ENCODE measurements at places on chromosomes 3 and 15. TPM values are rescaled to one million over a fixed set of nuclear protein-coding genes. Genes with fewer than 3 reads are reported as not detected.

GRCh38 chr15:101003081-101003480 lies 83.9 kb downstream of the LRRK1 start:
- no peak for DNase-seq

DNA sequence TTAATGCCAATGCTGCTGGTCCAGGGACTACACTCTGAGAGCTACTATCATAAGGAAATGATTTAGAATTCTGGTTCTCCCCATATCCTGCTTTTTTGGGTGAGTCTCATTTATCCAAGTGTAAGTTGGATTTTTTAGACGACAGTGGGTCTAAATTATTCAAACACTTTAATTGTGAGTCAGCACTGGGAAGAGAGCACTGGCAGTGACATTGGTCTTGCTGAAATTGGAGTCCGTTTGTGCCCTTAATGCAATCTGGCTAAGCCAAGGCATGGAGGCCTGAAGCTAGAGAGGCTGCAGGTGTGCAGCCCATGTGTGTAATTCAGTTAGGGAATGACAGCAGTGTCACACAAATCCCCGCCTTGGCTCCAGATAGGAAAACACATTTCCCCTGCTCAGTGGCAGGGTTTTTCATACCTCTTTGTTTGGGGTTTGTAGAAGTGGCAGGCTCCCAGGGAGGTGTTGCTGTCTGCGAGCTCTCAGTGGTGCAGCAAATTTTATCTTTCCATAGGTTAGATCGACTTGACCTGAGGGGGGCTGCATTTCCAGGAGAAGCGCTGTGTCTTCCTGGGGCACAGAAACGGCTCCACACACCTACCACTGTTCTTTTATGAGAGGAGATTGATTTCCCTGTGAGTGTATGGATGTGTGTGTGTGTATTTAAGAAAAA lies 197.7 kb downstream of the CD47 start:
- DNase-seq, result no peak

DNA sequence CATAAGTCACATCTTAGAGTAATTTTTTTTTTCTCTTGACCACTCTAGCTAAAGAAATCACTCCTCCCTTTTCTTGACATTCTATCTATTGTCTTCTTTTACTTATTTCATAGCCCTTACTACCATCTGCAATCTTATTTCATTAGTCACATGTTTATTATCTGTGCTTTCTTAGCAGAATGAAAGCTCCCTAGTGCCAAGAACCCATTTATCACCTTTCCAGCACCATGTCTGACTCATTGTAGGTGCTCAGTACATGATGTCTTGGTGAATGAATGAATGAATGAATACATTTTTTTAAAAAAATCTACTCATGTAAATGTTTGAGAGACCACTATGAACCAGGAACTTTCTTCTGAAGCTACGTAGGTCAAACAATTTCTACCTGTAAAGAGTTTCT lies 157.2 kb downstream of the CADPS start:
- DNase-seq, result no peak

- DNase-seq, result no peak
Measured at GRCh38 chr15:66848116-66848515, 146.1 kb downstream of the SMAD6 start.

DNA sequence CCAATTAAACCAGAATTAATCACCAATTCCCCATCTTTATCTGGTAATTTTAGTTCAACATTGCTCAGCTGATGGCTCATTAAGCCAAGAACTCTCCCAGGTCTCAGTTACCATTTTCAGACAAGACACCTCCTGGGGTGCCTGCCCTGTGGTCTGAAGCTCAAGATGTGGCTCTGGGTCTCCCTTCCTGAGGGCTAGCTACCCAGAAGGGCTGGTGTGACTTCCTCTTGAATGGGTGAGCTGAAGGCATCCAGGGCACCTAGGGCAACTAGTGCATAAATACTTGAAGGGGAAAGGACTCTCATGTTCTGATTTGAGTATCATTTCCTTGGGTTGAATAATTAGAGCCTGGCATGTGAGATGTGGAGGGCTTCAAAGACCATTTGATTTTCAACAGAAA lies 6.7 kb upstream of the TM4SF1 start:
- no peak for DNase-seq

DNA sequence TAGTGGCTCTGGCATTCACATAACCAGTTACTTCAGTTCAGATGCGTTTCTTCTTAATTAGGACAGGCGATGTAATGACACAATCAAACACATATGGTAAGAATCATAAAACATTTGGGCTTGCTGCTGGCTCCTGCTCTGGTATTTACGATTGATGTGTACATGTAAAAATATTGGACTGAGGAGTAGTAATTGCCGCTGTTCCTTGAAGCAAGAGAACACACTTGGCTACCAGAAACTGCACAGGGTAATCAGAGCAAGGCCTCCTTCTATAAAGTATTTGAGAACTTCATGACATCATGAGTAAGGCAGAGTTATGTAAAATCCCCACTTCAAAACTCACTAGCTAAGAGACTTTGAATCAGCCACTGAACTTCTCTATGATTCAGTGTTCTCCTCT lies 158.1 kb downstream of the SSR3 start:
- DNase-seq, result no peak

DNA sequence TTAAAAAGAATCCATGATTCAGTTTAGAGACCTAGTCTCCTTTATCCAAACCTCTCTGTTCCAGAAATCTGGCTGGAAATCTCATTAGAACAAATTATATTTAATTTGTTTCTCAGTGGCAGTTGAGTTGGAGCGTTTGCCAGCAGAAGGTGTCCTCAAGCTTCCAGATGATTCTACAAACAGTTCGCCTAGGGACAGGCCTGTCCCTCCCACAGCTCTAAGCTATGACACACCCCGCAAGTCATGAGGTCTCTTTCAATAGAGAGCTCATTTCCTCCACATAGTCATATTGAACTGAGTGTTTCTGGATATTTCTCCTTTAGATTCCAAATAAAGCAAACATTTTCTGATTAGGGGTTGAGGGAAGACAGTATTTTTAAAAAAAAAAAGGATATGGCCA lies 230.3 kb downstream of the ATP8B4 start:
- DNase-seq, result no peak

The CLRN1 gene
- total RNA-seq, result not detected

The MAGI1 gene
- total RNA-seq, result 86.3 TPM

- no peak for DNase-seq
Measured at GRCh38 chr3:186339180-186339918, 22.7 kb downstream of the DGKG start.

DNA sequence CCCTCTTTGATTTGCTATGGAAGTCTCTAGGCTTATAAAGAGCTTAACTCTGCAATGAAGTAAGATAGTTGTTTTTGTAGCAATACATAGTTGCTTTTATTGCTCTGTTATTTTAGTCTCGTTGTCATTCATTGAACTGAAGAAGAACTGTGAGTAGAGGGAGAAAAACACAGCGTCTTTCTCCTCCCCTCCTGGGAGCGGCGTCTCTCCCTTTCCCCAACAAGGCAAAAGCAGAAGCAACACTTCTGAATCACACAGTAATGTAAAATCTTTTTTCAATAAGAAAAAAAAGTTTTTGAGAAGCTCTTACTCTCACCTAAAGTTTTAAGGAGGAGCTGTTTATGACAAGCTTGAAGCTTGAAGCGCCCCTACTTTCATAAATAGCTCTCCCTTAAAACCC lies 119.3 kb upstream of the SLC7A14 start:
- no peak for DNase-seq

DNA sequence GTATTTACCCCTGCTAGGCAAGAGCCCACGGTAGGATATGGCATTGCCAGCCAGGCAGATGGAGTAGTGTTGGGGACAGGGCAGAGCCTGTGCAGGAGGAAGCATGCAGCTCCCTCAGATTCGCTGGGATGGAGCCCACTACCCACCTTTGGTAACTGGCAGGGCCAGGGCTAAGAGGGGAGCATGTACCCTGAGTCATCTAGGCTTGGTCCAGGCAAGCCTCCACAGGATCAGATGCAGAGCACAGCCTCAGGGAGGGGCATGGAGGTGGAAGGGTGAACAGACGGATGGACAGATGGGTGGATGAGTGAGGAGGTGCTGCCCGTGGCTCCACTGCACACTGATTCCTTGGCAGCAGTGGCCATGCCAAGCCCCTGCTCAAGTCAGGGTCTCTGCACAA lies 33.0 kb downstream of the IL20RB start:
- DNase-seq, result no peak

The SPTBN5 gene
- total RNA-seq, result 0.69 TPM

The CPNE4 gene
- total RNA-seq, result 12.9 TPM

- DNase-seq, result no peak
Measured at GRCh38 chr3:105315144-105315543, 51.6 kb upstream of the ALCAM start.

GRCh38 chr3:125641891-125642290 lies 46.6 kb upstream of the OSBPL11 start:
- no peak for DNase-seq

DNA sequence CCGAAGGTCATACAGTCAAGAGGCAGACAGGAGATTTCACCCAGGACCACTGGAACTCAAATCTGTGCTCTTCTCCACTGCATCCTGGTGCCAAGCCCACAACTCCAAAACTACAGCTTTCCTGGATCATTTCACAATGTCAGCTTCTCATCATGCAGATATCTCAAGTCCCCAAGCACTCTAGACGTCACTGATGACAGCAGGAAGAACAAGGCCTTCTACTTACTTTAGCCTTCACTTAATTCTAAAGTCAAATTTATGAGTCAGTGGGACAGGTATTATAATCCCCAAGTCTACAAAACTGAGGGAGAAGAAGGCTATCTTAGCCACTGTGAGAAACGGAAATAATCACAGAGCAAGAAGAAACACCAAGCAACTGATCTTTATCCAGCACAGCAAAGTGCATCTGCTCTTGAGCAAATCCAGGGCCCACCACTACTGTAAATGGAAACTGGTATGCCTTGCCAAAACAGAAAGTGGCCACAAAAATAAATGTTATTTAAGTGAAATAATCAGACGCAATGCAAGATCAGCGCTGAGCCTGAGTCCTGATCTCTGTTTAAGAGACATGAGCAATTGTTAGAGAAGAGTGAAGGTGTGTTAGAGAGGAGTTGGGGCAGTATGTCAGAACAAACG lies 928 bp downstream of the RAD18 start:
- no peak for DNase-seq

The CADPS gene
- total RNA-seq, result 251 TPM

The SCN11A gene
- total RNA-seq, result 1.0 TPM

DNA sequence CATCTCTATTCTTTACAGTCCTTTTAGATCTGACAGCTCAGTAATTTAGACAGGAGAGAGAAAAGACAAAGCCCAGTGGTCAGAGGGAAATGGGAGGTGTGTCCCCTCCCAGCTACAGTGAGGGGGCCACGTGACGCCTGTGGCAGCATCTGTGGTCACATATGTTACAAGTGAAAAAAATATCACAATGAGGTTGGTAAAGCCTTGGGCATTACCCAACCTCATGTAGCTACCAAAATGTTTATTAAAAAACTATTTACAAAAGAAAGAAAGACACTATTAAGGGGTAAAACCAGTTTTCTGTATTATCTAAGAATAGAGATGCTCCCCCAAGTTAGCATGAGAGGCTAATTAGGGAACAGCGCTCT lies 42.9 kb upstream of the PLCL2 start:
- no peak for DNase-seq

- no peak for DNase-seq
Measured at GRCh38 chr3:63968612-63969350, 54.5 kb downstream of the PSMD6 start.

DNA sequence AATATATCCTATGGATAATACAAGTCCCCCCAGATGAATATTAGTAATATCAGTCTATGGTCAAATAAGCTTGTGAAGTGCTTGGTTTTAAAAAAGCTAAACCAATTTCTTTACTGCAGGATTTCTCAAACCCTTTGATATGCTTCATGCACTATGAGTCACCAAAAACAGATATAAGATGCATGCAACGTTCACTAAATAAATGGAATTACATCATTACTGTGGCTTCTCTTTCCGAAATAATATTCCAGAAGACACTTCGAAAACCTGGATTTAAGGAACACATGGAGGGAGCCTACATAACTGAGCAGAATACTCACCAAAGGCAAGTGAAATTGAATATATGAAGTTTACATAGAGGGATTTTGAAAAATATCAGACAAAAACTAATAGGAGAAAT lies 126.3 kb upstream of the ABI3BP start:
- DNase-seq, result no peak

DNA sequence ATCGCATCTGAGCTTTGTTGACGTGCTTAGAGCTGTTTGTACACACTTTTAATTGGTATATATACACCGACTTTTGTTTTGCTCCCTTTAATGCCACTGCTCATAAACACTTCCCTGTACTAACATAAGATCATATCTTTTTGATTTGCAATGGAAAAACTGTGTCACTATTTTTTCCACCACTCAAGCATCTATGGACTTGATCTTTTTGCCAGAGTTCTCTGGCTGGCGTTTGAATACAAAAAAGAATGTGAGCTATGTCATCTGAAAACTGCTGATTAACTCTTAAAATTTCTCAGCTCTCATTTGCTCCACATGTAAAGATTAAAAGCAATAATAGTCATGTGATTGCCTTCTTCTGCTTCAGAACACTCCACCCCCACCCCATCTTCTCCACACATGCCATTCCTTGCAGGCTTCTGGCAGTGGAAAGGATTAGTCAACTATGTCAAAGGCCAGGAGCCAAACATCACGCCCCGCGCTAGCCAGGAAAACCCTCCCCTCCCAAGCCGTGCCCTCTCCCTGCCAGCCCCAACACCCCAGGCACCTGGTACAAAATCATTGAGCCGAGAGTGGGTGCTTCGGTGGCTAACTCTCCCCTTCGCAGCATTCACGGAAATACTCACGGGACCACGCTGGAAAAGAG lies 123.4 kb upstream of the MEF2A start:
- no peak for DNase-seq

The LRTM1 gene
- 0.17 TPM for total RNA-seq

GRCh38 chr15:36428102-36428845 lies 151.2 kb upstream of the CDIN1 start:
- DNase-seq, result no peak

The CFAP161 gene
- total RNA-seq, result 5.4 TPM

The PTH1R gene
- 25.0 TPM for total RNA-seq

DNA sequence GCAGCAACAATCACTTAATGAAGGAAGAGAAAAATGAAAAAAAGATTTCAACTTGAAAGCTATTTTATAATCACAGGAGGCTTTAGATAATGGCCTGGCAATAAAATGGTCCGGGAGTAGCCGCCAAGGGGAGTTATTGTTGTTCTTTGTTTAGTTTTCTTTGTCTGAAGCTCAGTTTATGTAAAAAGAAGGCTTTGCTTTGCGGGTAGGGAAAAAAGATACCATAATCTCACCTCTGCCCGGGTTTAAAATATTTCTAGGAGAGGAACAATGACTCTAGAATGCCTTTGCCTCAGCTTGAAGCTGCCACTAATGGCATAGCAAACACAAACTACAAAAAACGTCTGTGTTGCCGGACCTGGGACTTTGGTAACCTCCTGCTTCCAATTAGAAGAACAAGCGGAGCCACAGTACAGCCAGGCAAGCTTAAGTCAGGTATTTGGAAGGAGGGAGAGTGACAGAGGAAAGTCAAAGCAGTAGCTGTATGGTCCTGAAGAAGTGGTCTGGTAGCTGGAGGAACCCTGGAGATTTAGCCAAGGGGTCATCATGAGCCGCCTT lies 764.5 kb downstream of the TUSC7 start:
- no peak for DNase-seq

The TMEM43 gene
- 79.3 TPM for total RNA-seq

DNA sequence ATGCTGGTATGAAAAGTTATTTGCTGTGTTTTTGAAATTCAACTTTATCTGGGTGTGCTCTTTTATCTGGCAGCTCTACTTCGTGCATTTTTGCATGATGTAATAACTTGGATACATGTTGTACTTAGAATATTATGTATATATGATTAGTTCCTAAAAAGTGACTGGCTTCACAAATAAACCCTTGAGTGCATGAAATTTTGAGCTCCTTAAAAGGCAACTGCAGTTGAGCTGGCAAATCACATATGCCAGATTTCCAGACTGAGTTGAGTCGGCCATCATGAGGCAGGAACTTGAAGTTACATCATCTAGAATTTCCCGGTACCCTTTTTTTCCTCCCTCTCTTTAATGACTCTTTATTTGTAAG lies 162.5 kb downstream of the FNDC3B start:
- no peak for DNase-seq

Data from spinal cord (tissue), 10 donors.